Tibial nerve (tissue), 4 donors: ENCODE measurements at places on chromosomes 7 and 10.
A peak's percentile ranks its signal among the peaks of the same experiment; 100 is the strongest.

GRCh38 chr10:13784067-13784466 lies 197.3 kb downstream of the PRPF18 start:
- DNase-seq: no peak

- no peak for DNase-seq
These were observed 159.9 kb downstream of the CALCR start for GRCh38 chr7:93414574-93414973.

DNA sequence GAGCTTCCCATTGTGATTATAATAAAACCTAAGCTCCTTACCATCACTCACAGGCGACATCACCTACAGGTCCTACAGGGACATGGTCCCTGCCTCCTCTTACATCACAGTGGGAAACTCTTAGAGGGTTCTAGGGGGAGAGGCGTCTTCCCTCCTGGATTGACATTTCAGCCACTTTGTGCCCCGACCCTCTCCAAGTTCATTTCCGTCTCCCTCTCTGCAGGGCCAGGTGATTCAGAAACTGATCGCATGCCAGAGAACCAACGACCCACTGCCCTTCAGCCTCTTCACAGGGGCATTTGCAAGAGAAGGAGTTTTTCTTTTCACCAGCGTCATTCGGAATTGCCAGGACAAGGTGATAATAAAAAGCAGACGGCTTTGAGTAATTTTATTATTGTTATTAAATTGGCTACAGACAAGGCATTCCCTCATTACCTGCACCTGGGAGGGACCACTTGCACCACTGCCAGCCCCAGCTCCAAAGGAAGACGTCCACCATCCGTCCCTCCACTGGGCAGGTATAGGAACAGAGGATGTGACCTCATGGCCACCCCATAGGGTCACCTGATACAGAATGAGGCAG lies 85.8 kb upstream of the CUX1 start:
- no peak for DNase-seq

DNA sequence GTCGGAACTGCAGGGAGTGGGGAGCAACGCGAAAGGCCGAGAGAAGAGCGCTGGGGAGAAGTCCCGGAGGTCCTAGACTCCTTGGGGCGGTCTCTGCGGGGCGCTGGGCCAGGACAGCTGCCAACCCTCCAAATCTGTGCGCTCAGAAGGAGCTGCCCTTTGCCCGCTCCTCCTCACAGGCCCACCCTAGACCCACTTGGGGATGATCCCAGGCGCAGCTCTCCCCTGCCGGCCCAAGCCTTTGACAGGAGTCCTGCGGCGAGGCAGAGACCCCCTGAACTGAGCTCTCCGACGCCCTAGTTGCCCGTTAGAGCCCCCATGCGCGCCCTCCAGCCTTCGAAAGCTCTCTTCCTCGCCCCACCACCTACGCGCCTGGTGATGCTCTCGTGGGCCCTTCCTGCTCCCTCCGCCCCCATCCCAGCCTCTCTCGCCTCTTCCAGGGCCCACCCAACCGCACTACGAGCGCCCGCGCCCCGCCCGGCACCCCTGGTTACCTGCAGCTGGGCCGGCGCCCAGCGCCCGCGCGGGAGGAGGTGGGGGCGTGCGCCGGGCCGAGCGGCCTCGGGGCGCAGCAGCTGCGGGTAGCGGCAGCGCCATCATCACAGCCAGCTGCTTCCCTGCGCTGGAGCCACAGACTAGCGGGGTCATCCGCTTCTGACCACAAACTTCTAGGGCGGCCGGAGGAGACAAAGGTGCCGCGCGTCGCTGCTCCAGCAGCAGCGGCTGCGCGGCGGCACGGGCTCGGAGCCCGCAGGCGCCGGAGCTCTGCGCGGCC lies 353.4 kb downstream of the DNAJB6 start:
- DNase-seq: no peak

DNA sequence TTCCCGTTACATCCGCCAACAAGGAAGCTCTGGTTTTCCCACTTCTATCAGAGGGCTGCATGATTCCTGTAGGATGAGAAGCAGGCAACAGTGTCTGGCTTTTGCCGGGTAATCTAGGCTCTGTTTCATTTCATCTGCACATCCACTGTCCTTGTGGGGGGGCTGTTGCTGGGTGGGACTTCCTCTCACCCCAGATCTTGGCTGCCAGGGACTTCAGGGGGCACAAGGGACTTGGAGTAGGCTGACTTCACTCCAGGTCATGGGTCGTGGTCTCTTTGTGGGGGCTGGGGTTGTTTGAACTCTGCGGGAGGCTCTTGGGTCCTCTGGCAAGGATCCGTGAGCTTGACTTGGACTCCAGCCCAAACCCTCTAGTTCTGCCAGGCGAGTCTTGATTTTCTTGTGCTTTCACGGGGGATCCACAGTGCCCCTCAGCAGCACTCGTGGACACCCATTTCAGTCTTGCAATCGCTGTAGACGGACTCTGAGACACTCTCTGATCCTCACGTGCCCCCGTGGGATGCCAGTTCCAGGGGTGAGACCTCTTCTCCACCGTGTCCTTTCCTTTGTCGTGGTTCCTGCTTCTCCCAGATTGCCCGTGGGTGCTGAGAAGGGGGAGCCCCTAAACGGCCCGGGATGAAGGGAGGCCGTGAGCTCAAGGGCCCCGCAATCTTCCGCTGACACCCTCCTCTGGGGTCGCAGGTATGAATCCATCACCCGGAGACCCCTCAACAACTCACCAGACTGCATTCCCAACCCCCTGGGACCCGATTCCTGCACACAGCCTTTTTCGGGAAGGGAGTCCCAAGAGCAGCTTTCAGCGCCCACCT lies 21.4 kb upstream of the ZNF273 start:
- no peak for DNase-seq

DNA sequence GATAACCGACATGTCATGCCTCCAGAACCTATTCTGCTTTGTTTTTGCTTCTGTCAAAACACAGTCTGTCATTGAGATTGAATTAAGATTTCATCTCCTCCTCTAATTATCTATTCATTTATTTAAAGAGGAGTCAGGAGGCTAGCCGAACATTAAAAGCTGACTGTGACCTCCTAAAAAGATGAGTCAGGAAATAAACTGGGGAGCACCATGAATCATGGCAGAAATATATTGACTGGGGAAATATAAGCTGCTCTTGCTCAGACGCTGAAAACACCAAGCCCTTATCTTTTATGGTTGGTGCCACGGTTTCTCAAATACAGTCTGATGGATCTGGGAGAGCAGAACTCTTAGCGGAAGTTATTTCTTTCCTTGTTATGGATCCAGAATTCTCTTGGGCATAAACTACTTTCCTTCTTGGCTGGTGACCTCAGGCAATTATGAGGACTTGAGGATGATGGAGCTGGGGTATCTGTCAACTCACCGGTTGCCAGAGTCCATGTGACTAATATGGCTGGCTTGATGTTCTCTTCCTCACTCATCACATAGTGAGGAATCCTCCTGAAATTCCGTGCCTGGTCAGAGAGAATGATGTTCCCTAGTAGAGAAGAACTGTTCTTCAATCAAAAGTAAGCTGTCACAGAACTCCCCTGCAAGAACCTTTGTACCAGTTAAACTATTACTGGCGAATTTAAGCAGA lies 307.6 kb upstream of the PHYHIPL start:
- DNase-seq: no peak

- no peak for DNase-seq
These were observed 53.7 kb downstream of the SLC16A12 start for GRCh38 chr10:89481662-89482061.

DNA sequence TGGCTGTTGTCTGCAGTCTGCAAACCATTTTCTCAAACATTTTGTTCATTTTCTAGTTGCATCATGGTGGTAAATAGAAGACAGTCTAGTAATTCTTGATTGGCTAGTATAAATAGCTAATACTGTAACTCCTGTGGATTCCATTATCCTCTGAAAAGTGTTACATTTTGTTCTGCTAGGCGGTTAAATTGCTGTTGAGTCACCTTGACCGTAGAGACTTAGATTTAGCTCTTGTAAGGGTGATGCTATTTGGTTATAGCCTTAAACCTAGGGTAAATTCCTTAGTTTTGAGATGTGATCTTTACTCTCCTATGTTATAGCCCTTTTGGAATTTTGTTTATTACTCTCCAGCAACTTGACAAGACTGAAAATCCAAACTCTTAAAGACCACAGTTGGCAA lies 58.8 kb downstream of the SHOC2 start:
- no peak for DNase-seq

DNA sequence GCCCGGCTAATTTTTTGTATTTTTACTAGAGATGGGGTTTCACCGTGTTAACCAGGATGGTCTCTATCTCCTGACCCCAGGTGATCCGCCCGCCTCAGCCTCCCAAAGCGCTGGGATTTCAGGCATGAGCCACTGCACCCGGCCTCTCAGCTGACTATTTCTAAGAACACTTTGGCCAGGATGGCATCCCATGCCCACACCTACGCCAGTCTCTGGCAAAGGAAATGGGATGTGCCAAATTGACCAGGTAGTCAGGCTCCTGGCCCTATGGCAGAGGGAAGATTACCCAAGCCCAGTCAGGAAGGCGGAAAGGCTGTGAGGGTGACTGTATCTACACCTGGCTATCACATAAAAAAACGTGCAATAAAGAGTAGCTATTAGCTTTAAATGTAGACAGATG lies 94.1 kb upstream of the DUSP5 start:
- DNase-seq: no peak

GRCh38 chr7:134327896-134328295 lies 11.2 kb upstream of the SLC35B4 start:
- DNase-seq: peak; percentile 21

DNA sequence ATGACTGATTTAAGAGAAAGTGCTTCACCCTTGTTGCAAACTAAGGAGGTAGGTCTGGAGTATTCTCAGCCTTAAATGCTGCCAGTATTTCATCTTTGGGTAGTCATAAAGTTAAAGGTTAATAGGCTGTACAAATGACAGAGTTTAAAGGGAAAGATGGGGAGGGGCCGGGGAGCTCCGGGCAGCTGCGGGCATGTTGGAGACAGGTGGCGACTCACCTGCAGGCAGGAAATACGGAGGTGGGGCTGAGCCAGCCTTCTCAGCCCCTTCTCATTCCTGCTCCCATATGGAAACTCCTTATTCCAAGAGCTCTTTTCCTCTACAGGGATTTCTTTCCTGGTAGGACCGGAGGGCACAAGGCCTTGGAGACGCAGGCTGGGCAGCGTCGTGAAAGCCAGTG lies 31.8 kb upstream of the HMX3 start:
- DNase-seq: no peak

DNA sequence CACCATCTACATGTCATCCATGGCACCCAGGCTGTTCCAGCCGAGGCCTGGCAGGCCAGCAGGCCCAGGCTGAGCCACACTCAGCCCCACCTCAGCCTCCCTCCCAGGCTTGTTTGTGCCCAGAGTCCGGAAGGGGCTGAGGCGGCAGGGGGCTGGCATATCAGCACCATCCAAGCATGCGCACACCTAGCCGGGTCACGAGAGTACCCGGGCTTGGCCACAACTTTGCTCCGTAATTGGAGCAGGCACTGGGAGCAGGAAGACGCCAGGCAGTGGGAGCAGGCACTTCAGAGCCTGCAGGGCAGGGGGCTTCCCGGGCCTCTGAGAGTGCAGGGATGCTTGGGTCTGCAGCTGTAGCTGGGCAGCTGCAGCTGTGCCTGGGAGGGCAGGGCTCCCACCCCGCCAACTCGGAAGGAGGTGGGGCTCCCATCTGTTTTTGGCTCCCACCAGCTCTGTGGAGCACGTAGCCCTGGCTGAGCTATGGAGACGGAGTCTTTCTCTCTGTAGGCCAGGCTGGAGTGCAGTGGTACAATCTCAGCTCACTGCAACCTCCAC lies 15.2 kb upstream of the TSPAN15 start:
- no peak for DNase-seq

DNA sequence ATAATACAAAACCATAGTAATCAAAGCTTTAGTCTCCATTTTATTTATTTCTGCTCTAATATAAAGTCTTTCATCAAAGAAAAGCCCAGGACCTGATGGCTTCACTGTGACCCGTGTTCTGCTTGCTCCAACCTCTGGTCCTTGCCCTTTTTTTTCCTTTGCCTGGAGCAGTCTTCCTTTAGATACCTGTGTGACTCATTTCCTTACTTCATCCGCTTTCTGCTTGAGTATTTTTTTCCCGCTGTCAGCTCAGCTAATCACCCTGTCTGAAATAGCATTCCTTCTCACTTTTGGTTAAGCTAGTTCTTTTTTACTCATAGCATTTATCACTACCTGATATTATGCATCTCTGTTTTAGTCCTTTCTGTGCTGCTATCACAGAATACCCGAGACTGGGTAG lies 194.8 kb downstream of the ABCA13 start:
- DNase-seq: no peak

DNA sequence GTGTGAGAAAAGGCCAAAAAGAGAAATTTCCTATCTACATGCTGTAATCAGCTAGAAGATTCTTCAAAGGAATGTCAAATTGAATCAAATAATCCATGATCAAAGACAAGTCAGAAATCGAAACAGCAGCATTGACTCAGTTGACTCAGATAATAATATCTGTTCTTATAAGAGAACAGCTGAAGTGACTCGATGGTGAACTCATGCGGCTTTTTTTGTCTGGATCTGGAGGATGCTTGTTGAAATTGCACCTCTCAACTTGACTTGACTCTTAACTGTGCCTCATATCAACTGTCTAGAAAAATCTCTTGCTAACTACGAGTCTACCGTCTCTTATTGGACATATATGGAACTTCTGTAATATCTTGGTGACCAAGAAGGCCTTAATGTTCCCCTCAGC lies 599.5 kb downstream of the PHTF2 start:
- DNase-seq: no peak

- DNase-seq: no peak
These were observed 1.3 kb upstream of the NMT2 start for GRCh38 chr10:15169555-15170401.

GRCh38 chr10:100882252-100882651 lies 30.5 kb upstream of the SLF2 start:
- DNase-seq: no peak

DNA sequence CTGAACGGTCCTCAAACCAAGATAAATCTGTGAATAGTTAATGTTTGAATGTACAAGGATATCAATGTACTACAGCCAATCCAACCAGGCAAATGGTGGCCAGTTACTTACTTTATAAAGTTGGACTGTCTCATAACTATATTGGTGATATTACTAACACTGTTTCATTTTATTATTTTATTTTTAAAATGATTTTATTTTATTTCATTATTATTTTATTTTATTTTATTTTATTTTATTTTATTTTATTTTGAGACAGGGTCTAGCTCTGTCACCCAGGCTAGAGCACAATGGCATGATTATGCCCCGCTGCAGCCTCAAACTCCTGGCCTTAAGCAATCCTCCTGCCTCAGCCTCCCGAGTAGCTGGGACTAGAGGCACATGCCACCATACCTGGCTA lies 6.8 kb downstream of the IL15RA start:
- no peak for DNase-seq

- no peak for DNase-seq
These were observed 40.2 kb downstream of the TCERG1L start for GRCh38 chr10:131271195-131271880.

DNA sequence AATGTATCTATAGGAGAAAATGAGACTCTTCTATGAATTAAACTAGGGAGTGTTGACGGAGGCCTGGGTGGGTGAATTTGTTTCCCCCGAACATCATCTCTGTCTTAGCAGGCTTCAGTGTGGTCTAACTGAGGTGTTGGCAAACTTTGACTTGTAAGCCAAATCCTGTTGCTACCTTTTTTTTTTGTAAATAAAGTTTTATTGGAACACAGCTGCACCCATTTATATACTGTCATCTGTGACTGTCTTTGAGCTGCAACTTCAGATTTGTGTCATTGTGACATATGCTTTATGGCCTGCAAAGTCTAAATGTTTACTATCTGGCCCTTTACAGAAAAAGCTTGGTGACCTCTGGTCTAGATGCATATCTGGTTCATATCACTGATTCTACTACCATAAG lies 455.9 kb downstream of the LRMDA start:
- no peak for DNase-seq
